ENCODE measurements at places on chromosomes 12 and 14.
A peak's percentile ranks its signal among the peaks of the same experiment; 100 is the strongest.

DNA sequence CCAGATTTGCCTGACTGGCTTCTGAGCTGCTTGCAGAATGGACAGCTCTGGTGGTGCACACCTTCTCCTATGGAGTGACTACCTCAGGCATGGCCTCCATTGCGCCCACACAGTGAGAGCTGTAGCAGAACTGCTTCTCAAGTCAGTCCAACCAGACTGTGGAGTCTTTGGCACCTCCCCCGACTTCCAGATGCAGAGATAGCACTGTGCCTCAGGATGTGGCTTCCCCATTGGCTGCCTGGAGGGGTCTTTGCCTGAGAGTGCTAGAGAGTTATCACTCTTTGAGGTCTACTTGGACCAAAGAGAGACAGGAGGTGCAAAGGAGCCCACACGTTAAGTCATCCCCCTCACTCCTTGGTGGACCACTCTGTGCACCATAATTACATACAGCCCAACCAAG, 44.8 kb upstream of the FRS2 start:
- DNase-seq = no peak

- DNase-seq = peak; percentile 34
These were observed 1.0 kb upstream of the SLC38A2 start for GRCh38 chr12:46373301-46374296.

- no peak for DNase-seq
These were observed 345.8 kb downstream of the RAD51B start for GRCh38 chr14:68165274-68165843.

DNA sequence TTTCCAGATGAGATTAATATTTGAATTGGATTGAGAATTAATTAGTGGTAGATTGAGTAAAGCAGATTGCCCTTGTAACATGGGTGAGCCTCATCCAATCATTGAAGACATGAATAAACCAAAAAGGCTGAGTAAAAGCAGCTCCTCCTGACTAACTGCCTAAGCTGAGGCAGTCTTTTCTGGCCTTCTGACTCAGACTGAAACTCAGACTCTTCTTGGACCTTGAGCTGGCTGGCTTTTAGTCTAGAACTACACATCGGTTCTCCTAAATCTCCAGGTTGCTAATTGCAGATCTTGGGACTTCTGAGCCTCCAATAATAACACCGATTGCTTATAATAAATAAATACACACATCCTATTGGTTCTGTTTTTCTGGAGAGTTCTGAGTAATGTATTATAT, 24.0 kb downstream of the FKBP11 start:
- no peak for DNase-seq

- DNase-seq = no peak
These were observed 144.9 kb downstream of the PDE3A start for GRCh38 chr12:20513189-20513588.

- DNase-seq = no peak
These were observed 17.6 kb upstream of the ZFP36L1 start for GRCh38 chr14:68810173-68811153.

DNA sequence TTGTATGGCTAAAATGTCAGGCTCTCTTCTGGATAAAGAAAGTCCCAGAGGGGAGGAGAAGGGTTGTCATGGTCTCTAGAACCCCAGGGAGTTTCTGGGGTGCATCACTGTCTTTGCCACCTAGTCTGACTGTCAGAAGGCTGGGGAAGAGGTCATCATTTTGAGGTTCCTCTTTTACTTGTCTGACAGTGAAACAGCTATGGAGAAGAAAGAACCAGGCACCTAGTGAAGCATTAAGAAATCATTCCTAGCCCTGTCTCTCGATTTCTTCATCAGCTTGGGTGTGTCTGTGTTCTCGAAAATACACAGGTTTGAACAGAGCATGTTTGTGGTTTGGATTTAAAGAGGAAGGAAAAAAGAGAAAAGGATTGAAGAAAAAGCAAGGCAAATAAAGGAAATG, 158.7 kb upstream of the LRIG3 start:
- DNase-seq = no peak

DNA sequence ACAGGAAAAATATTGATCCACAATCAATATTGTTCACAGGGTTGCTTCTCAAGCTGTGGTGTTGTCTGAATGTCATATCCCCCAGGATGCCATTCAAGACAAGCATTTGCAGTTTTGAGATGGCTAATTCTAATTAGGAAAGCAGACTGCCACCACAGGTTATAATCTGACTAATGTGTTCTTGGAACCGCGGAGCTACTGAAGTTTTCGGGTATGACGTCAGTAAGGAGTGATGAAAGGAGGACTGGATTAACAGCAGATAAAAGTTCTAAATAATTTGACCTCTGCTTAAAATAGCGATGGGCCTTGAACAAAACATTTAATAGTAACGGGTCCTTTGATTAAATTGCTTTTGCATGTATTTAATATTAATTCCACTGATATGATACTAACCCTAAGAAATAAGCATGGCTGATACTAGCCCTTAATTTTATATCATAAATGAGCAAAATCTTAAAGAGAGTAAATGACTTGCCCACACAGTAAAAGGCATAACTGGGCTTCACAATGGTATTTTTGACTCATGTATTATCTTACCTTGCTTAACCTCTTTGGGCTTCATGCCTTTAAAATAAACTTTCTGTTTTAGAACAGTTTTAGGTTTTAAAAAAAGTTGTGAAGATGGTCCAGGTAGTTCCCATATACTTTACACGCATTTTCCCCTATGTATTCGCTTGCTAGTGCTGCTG, 50.3 kb downstream of the TSHR start:
- DNase-seq = no peak

DNA sequence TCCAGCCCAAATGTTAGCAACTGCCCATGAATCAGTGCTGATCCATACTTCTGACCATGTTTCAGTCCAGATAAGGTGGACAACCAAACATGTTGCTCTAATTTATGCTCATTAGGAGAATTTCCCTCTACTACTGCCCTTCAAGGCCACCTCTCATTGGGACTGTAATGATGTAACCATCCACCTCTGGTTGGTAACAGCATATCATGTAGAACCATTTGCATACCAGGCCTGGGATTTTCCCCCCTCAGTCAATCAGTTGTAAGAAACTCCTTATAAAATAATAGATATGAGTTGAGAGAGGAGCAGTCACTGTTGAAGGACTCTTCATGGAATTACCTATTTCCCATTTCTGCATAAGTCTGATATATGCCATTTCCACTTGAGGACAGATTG, 17.8 kb upstream of the YAF2 start:
- no peak for DNase-seq

DNA sequence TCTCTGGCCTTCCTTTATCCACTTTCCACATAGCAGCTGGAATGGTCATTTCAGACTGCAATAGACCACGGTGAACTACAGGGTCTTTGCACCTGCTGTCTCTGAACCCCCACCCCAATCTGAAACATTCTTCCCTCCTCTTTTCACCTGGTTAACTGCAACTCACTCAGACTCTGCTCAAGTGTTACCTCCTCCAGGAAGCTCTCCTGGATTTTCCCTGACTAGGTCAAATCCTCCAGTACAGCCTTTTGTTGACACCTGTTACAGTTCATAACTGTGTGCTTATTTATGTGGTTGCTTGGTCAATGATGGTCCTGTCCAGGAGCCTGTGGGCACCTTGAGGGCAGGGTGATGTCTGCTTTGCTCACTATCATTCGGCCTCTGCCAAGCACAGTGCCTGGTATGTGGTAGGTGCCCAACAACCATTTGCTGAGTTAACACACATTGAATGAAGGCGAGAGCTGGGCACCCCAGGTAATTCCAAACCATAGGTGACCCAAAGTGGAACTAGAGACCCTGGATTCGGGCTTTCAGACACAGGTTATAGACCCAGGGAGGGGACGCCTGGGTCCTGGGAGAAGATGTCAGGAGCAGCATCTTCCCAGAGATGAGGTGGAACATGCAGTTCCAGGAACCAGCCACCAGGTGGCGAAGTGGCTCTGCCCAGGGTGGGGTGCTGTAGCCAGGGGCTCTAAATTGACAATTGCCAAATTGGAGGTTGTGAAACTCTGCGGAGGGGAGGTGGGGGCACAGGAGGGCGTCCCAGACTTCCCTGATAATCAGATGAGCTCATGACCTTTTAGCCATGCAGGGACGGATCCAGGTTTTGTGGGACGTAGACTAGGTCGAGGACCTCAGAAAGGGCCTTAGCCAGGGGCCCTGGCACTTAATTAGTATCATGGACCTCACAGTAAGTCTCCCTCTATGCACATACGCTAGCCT, 28.1 kb downstream of the TRPV4 start:
- DNase-seq = peak; percentile 59

DNA sequence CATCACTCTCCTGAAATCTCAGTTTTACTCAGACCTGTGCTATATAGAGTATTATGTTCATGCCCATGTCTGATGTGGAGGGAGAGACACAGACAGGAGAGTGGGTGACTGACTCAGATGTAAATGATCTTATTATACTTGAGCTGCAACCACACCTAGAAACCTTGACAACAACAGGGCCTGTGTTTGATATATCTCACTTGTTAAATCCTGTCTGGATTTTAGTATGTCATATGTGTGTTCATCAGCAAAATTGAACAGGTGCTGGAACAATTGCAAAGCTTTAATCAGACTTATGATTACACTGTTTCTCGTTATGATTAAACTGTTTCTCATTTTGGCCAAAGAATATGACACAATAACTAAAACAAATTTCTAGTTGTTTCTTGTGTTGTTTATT, 37.7 kb downstream of the DIP2B start:
- DNase-seq = no peak

DNA sequence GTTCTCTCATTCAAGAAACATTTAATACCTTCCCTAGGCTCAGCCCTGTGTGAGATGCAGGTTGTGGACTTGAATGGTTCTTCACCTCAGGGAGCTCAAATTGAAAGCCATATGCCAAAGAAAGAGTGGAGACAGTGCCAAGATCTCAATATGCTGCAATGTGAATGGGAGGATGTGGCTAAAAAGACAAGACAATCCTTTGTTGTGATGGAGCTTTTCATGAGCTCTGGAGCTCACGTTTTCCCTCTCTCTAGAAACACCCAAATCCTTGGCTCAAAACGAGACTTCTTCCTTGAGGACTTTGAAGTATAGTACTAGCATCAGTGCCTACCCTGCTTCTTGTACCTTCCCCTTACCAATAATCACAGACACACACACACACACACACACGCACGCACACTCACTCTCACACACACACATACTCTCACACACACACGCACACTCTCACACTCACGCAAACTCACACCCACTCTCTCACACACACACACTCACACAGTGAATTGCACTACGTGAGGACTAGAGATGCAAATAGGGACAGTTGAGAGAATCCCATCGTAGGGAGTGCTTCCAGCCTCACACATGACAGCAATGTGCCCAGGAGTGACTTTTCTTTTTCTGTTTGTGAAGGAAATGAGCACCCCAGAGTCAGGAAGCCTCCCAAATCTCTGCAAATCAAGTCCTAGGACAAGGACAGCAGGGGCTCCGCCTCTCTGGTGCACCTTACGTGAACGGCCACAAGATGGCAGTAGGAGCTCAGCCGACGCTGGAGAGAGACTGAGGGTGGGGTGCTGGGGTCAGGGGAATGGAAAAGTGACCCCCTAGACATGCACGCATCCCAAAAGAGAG, 231.4 kb downstream of the PCNX1 start:
- peak; percentile 45 for DNase-seq

GRCh38 chr14:55599250-55599879, 19.4 kb downstream of the KTN1 start:
- no peak for DNase-seq

DNA sequence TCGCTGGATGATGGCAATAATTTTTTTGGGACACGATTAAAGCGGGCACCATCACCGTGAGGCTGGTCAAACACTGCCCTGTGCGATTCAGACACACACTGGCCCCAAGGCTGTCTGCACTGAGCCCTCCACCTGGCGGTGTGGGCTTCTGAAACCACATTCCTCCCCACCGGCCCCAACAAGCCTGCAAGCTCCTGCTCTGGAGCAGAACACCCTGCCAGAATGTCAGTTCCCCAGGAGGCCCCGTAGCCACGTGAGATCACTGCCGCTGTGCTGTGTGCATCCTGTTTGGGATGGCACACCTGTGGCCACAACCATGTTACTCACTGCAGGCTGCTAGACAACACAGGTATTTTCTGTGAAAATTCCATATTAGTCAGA, 7.9 kb downstream of the GSC start:
- DNase-seq = no peak

GRCh38 chr14:90159146-90159545, 97.2 kb upstream of the PSMC1 start:
- no peak for DNase-seq

GRCh38 chr14:92481811-92482555, 31.6 kb upstream of the RIN3 start:
- no peak for DNase-seq

DNA sequence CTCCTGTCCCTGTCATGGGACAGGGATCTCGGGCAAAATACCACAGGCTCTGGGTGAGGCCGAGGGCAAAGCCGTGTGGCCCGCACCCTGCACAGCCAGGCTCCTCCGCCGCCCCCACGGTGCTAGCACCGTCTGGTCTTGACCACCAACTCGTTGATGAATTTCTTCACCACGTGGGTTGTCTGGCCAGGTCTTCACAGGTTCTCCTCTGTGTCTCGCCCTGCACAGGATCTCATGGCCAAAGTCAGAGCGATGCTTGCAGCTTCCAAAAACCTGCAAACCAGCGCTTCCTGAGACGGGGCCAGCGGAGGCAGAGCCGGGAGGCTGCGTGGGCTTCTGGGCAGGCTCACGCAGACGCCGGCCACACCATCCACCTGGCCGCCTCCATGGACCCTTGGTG, 29.0 kb upstream of the MMP17 start:
- no peak for DNase-seq

- no peak for DNase-seq
These were observed 26.3 kb downstream of the TC2N start for GRCh38 chr14:91841065-91841464.

- DNase-seq = no peak
These were observed 16.7 kb downstream of the HRK start for GRCh38 chr12:116864371-116865160.

DNA sequence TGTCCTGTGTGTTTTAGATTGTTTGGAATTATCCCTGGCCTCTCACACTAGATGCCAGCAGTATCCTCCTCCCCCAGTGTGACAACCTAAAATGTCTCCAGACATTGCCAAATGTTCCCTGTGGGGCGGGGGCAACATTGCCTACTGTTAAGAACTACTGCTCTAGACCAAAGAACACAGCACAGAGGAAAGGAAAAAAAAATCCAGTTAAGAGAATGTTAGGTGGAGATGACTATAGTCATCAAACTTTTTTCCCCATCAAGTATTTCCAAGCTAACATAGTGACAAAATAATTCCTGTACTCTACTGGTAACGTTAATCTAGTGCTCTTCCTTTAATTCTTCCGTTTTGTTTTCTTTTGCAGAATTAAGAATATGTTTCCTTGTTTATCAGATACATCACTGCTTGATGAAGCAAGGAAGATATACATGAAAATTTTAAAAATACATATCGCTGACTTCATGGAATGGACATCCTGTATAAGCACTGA, 3.5 kb downstream of the CDKN1B start:
- DNase-seq = no peak

GRCh38 chr14:71244341-71244740, 337.1 kb downstream of the PCNX1 start:
- no peak for DNase-seq

GRCh38 chr12:93664573-93665138, 12.5 kb upstream of the CRADD start:
- no peak for DNase-seq

Data from stimulated activated CD4-positive, alpha-beta T cell treated with anti-CD3 and anti-CD28 coated beads, Interleukin-4, amount 100 ng/mL, for 48 hours (primary cell).